Stimulated activated CD4-positive, alpha-beta T cell treated with anti-CD3 and anti-CD28 coated beads, Interleukin-12 subunit alpha, Interleukin-12 subunit beta, amount 100 ng/mL, for 24 hours (primary cell): ENCODE measurements at places on chromosomes 5 and 9.

- DNase-seq = no peak
Measured at GRCh38 chr5:175707751-175708375, 50.0 kb downstream of the HRH2 start.

- no peak for DNase-seq
Measured at GRCh38 chr5:93378073-93378472, 202.9 kb downstream of the NR2F1-AS1 start.

DNA sequence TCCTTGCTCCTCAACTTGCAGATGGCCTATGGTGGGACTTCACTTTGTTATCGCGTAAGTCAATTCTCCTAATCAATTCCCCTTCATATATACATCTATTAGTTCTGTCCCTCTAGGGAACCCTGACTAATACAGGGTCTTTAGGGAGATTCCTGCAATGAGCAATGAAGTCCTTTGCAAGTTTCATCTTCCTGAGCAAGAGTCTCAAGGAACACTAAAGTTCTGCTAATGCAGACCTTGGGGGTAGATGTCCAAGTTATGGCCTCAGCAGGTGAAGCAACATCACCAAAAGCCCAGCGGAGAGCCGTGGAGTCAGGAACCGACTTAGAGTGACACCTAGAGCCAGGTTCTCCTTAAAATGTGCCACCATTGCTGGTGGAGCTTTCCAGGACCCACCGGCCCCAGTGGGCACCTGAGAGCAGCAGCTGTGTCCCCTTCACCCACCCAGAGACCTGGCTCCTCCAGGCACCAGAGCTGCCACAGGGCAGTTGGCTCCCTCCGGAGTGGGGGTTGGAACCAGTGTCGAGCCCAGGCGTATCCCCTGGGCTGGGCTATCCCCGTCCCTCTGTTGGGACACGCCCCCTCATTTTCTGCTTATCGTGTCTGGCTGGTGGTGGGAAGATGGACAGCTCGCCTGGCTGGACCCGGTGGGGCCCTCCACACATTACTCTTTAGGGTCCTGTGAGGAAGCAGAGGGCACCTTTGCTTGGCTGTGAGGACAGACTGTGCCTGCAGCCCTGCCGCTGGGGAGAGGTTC is 10.9 kb upstream of the FCN1 start:
- no peak for DNase-seq

- no peak for DNase-seq
Measured at GRCh38 chr5:76291305-76292077, 111.6 kb upstream of the IQGAP2 start.

DNA sequence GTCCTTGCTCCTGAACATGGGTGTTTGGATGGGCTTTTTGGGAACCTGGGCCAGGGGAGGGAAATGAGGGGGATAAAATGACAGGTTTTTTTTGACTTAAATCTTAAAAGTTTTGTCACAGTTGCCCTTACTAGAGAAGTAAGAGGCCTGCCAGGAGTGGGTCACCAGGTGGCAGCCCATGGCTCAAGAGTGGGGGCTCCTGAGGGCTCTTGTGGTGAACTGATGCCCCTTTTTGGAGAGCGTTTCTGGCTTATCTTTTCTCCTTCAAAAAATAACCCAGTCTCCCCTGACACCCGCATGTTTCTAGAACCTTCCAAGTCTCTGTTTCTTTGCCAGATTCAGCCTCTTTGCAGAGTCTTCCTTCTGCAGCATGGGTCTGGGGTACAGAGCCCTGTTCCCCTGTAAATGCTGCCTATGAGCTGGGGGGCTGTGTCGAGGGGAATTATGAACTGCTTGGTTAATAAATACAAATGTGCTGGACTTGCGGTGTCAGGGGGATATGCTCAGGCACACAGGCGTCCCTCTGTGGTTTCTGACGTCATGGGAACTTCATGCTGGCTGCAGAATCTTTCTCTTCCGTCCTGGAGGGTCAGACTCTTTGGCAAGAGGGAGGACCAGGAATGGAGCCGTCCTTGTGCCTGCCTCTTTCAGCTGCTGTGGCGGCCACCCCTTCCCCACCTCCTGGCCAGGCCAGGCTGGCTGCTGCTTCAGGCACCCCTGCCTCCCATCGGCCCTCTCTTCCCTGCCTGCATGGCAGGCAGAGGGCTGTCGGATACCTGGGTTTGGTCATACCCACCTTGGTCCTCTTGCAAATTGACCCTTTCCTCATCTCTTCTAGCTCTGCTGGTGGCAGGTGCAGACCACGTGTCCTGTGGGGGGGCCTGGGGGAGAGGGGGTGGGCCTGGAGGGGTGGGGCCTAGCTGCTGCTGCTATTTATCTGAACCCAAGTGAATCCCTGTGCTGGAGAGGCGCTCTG is 30.1 kb downstream of the PTPA start:
- no peak for DNase-seq

- DNase-seq = no peak
Measured at GRCh38 chr5:125756456-125756855, 666.8 kb upstream of the GRAMD2B start.
